ENCODE measurements at places on chromosomes 6 and 20.

GRCh38 chr20:41366546-41367392 lies at the start of gene EMILIN3:
Gene EMILIN3, minus strand, starts transcription at chr20:41366818. Its CDS starts 184 bp downstream, at chr20:41366634.
- DNase-seq: no peak

- DNase-seq: no peak
Measured at GRCh38 chr6:43076464-43077332, 584 bp downstream of the PTK7 start.

GRCh38 chr6:160030103-160030502 lies 61.2 kb downstream of the IGF2R start:
- peak; percentile 70 for DNase-seq

- no peak for DNase-seq
Measured at GRCh38 chr20:36582322-36582721, 8.9 kb downstream of the TGIF2 start.

- DNase-seq: no peak
Measured at GRCh38 chr6:51241376-51241775, 422.7 kb downstream of the TFAP2B start.

DNA sequence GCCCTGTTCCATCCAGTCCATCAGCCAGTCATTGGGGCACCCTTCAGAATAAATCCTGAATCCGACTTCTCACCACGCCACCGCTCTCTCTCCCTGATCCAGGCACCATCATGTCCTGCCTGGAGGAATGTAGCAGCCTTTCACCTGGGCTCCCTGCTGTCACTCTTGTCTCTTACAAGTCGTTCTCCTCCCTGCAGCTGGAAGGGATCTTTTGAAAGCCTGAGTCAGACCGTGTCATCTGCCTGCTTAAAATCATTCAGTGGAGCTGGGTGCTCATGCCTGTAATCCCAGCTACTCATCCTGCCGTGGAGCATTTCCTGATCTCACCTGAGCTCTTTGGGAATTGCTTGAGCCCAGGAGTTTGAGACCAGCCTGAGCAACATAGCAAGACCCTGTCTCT lies 19.2 kb upstream of the KCNG1 start:
- no peak for DNase-seq

DNA sequence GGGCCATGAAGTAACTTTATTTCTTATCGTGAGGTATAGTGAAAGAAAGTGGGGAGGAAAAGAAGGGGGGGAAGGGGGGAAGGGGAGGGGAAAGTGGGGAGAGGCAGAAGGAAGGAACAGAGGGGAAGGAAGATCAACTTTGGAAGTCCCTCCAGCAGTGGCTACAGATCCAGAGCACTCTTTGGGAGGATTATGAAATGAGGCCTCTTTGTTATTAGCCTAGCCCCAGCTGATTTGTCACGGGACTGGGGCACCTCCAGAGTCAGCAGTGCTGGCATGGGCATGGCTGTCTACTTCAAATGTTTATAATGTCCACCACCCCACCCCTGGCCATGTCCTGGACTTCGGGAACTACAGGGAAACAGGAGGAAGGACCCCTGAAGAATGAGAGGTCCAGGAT lies 7.6 kb downstream of the MOCS1 start:
- DNase-seq: no peak

GRCh38 chr20:36117638-36118037 lies 36.9 kb upstream of the EPB41L1 start:
- DNase-seq: no peak

All from NCI-H2107 (cell line).